ENCODE measurements at places on chromosomes 5 and 9.
A peak's percentile ranks its signal among the peaks of the same experiment; 100 is the strongest.

GRCh38 chr5:145198525-145199260 lies 636.4 kb downstream of the PRELID2 start:
- peak; percentile 32 for DNase-seq

DNA sequence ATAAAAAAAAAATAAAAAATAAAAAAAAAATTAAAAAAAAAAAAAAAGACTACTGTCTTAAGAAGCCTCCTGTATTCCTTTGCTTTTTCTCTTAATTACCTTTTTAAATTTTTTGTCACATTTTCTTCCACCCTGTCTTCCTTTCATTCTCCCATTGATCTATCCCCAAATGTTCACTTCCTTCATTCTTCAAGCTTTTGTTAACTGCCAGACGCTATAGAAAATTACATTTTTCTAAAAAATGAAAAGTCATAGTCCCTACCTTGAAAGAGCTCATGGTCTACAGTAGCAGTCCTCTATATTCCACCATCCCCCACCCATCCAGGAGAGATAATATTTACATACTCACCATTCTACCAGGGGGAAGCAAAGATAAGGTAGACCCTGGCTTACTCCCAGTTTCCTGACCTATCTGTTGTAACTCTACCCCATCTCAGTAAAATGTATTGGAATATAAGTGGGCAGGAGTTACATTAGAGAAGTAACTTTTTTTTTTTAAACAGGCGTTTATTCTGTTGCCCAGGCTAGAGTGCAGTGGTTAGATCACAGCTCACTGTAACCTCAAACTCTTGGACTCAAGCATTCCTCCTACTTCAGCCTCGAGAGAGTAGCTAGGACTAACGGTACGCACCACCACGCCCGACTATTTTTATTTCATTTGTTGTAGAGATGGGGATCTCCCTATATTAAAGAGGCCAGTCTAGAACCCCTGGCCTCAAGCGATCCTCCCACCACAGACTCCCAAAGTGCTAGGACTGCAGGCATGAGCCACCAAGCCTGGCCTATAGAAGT lies 3.8 kb upstream of the PRKAA1 start:
- no peak for DNase-seq

DNA sequence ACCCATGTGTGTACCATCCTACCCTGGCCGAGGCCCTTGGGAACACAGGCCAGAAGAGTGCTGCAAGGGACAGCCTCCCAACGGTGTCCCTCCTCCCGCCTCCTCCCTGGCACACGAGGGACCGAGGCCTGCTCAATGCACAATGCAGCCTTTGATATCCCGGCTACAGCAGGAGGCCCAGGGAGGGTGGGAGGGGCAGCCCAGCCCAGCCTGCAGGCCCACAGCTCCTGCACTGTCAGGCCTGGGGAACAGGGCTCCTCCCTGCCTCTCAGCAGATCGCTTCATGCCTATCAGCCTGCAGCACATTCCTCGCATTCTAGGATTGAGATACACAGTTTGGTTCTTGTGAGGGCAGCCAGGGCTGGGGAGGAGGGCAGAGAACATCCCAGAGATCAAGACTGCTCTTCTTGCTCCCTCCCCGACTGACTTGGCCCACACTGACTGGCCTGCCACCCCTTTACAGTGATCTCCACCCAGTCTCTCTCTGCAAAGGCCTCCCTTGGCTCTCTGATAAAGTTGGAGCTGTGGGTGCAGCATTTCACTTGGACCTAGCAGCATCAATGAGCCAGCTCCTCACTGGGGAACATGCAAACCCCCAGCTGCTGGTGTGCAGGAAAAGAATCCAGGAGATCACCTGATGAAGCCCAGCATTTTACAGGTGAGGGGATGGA lies at the start of gene SH3TC2:
Gene SH3TC2 (minus strand): TSS at position 46 of the 671 bp plus-strand sequence. CDS start 40 bp downstream, at position 6.
- DNase-seq = peak; percentile 80

DNA sequence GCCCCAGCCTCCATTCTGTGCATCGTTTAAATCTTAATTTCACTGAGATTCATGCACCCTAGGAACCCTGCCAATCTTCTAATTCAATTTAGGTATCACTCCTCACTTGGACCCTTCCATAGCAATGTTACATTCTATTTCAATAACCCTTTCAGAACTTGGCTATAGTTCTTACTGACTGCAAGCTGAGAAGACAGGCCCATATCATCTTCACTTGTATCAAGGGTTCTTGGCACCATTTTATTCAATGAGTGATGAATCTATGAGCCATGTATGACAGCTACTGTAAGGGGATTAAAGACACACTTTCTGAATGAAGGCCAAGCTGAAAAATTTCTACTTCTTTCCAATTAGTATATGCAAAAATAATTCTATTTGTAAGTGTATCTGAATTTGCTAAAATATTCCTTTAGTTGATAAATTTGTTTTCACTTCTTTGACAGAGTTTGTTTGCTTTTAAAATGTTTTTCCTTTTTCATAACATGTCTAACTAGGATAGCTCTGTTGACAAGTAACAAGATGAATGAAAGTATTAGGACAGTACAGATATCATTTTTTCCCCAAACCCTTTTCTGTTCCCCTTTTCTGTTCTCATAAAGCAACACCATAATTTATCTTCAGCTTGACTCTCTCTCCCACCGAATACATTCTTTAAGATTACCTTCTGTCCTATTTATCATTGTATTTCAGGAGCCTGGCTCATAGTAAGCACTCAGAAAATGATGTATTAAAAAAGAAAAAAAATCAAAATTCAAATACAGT lies 9.6 kb downstream of the ITGA2 start:
- DNase-seq = no peak

DNA sequence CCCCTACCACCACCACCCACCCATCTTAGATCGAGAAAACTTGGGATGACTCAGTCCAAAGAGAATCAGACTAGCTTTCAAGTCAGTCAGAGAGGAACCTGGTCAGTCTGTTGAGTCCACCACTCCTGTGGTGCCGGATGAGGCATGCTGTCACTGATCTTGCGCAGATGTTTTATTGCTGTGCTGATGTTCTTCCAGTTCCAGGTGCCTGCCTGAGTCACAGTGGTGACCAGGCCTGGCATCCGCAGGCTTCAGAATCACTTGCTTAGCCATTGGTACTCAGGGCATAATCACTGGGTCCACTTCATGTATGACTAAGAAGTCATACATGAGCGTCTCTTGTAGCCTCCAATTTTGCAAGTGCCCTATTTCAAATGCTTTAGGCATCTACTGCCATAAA lies 114.1 kb downstream of the MUSK start:
- DNase-seq = peak; percentile 26

- no peak for DNase-seq
Observed at GRCh38 chr9:116954731-116955130, 267.6 kb downstream of the TRIM32 start.

- DNase-seq = peak; percentile 78
Observed at GRCh38 chr5:142322747-142323479, 1.9 kb downstream of the SPRY4 start.

DNA sequence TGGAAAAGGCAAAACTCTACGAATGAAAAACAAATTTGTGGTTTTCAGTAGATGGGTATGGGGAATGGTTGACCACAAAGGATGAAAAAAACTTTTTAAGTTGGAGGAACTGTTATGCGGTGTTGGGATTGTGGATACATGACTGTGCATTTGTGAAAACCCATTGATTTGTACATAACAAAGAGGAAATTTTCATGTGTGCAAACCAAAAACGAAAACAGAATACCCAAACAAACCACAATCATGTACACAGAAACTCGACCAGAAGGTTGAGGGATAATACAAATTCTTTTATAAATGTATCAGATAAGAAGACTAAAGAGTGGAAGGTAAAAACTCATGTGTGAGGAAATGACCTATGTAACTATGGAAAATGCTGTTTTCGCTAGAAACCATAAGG lies 1012.4 kb downstream of the CDH18 start:
- no peak for DNase-seq
